ENCODE measurements at places on chromosomes 1 and 21.
A peak's percentile ranks its signal among the peaks of the same experiment; 100 is the strongest.

GRCh38 chr1:17635276-17635675 is 95.8 kb downstream of the ARHGEF10L start:
- no peak for DNase-seq

DNA sequence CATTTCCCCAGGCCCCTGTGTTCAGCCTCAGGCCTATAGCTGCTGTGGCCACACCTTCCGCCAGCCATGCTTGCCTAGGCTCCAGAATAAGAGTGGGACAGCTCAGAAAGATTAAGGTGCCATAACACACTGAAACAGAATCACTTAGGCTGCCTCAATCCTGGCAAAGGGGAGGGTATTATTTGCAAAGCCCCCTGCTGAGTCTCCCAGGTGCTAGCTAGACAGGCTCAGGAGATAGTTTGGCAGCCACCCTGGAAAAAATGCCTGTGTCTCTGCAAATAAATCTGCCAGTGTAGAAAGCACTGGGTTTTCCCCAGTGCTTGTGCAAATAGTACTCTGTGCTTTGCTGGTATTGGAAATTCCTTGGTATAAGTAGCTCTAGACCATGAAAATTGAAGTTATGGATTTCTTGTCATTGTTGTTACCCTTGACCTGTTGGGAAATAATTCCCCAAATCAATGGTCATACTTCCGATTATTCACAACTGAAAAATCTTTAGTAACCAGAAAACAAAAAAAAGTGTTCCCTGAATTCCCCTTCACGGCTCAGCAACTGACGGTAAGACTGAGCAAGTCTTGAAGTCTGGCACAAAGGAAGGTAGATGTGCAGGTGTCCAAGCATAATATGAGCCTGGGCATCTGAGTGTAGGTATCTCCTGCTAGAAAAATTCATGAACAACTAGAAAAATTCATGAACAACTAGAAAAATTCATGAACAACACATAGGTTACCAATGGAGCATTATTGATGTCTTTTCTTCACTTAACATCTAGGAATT is 56.9 kb downstream of the PROX1 start:
- no peak for DNase-seq

DNA sequence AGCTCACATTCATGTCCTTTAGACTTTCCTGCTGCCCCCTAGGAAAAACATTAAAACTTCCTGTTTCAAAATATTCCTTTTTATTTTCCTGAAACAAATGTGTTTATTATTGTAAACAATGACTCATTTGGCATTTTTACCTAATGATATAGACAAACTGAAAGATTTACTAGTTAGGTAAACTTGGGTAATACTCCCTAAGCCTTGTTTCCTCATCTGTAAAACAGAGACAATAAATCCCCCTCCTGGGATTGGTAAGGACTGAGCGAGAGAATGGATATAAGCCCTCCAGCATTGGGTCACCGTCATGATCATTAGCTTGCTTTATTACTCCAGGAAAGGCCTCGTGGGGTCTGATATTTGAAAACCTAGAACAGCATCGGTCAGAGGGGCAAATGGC is 59.8 kb downstream of the LPAR3 start:
- no peak for DNase-seq

- DNase-seq: no peak
Measured at GRCh38 chr1:235855811-235856429, 10.8 kb downstream of the LYST start.

DNA sequence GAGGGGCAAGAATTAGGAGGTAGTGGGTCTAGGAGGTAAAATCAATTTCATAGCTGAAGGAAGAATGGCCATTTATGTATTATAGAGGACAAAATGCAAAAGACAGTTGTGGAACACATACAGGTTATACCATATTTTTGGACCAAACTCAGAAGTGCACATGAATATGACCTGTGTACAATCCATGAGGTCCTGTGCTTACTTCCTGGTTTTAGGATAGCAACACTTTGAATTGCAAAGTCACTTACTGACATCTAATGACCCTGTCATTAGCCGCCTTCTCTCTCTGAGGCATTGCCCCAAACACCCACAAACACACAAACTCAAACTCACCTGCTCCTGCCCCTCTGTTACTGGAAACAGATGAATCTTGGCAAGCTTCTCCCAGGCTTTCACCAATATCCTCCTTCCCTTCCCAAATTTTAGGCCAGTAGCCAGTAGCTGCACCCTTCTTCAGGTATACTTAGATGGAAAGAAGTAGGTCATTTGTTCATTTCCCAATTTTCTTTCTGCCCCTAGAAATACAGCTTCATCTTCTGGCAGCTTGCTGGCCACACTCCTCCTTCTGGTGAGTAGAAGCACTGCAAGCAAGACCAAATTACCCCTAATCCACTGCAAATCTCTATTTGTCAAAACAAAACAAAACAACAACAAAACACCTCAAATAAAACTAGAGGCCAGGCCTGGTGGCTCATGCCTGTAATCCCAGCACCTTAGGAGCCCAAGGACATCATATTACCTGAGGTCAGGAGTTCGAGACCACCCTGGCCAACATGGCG is 13.7 kb upstream of the RPL5 start:
- no peak for DNase-seq

GRCh38 chr1:246149543-246149942 is 357.5 kb downstream of the SMYD3 start:
- DNase-seq: no peak

- DNase-seq: no peak
Measured at GRCh38 chr1:162725301-162725837, 65.1 kb upstream of the HSD17B7 start.

DNA sequence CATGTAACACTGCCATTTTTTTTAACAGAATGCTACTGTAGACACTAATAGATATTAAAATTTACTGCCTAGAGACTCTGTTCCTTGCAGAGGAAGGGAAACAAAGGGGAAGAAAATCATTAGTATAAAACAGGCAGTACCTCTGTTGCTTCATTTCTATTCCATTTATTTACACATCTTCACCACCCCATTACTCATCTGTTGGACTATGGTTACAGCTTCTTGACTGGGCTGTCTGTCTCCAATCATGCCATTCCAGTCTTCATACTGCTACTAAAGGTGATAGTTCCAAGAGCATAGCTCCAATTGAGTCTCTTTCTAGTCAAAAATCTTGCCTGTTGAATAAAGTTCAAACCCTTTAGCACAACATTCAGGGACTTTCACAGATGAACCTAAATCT is 22.2 kb upstream of the GPR25 start:
- no peak for DNase-seq

GRCh38 chr1:215082532-215083382 is at the start of gene KCNK2:
Gene KCNK2 (plus strand): TSS chr1:215082737. CDS start chr1:215083386, 649 bp downstream.
- no peak for DNase-seq

- no peak for DNase-seq
Measured at GRCh38 chr1:61152469-61153105, 70.2 kb downstream of the NFIA start.

GRCh38 chr1:213166852-213167251 is 115.8 kb downstream of the RPS6KC1 start:
- DNase-seq: no peak

- DNase-seq: peak; percentile 47
Measured at GRCh38 chr1:67274623-67275325, 32.9 kb upstream of the IL12RB2 start.

GRCh38 chr1:162695687-162696086 is 63.4 kb downstream of the DDR2 start:
- no peak for DNase-seq

DNA sequence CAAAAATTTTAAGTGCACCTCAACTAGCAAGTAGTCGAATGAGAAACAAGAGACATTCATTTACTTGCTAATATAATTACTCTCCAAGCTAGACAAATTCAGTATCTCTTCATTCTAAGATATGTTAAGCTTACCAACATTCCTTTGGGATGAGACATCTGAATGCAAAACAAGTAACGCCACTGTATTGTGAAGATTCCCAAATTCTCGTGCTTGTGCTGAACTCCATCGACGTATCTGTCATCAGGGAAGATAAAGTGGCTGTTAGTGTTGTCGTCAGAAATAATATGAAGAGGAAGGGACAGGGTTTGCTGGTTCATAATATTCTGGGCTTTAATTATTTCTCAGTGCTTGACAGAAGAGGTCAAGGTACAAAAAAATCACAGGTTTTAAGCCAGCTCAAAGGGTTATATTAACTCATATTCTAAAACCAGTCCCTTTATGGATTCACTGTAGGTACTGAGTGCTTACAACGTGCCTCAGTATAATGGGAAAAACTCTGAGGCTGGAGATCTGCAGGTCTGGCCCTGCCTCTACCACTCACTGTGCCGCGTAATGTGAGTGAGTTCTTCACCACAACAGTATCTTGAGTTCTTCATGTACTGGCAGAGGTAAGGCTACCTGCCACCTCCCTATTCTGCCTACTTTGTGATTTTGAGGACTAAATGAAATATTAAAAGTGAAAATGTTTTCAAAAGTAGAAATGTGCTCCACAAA is 42.0 kb downstream of the PCSK9 start:
- DNase-seq: no peak

GRCh38 chr1:184956999-184957700 is 17.2 kb downstream of the NIBAN1 start:
- DNase-seq: no peak

GRCh38 chr1:91556556-91556955 is 55.9 kb downstream of the CDC7 start:
- DNase-seq: no peak

- DNase-seq: no peak
Measured at GRCh38 chr1:112265931-112266330, 130.1 kb upstream of the CTTNBP2NL start.

GRCh38 chr1:221940631-221941030 is 198.7 kb upstream of the DUSP10 start:
- DNase-seq: no peak

- DNase-seq: no peak
Measured at GRCh38 chr1:11475748-11476147, 3.2 kb upstream of the DISP3 start.

DNA sequence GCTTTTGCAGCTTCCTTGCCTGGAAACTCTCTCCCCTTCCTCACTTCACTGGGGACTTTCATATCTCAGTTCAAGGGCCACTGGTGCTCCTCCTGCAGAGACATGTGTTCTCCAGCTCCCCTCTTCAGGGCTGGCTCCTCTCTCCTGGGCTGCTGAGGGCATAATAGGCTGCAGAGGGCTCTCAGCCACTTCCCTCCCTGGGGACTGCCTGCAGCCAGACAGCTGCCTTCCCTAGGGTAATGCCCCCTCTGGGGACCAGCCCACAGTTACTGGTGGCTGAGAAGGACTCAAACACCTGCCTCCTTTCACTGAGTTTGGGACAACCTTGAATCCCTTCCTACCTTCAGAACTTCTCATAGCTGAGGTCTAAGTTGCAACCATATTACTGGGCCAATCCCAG is 104.8 kb upstream of the POU3F1 start:
- DNase-seq: no peak

DNA sequence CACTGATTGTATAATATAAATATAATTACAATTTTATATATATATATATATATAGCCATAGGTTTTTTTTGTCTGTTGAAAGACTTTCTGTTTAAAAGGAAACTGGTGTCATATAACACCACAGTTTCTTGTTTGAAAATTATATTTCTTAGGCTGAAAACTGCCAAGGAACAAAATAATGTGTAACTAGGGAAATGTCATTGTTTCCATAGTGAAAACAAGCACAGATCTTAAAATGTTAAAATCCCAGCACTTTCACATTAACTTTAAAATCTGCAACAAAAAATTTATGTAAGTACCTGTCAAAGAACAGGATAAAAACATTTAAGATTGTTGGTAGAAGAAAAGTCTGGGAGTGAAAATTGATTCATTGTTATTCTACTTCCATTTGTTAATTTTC is 104.2 kb downstream of the ATP6V1G3 start:
- DNase-seq: no peak

GRCh38 chr1:211527006-211527405 is 35.0 kb upstream of the RD3 start:
- DNase-seq: no peak

GRCh38 chr1:41713557-41714327 is 205.0 kb downstream of the HIVEP3 start:
- DNase-seq: no peak
